ENCODE measurements at places on chromosomes 6 and 20. TPM values are rescaled to one million over a fixed set of nuclear protein-coding genes. Genes with fewer than 3 reads are reported as not detected.

DNA sequence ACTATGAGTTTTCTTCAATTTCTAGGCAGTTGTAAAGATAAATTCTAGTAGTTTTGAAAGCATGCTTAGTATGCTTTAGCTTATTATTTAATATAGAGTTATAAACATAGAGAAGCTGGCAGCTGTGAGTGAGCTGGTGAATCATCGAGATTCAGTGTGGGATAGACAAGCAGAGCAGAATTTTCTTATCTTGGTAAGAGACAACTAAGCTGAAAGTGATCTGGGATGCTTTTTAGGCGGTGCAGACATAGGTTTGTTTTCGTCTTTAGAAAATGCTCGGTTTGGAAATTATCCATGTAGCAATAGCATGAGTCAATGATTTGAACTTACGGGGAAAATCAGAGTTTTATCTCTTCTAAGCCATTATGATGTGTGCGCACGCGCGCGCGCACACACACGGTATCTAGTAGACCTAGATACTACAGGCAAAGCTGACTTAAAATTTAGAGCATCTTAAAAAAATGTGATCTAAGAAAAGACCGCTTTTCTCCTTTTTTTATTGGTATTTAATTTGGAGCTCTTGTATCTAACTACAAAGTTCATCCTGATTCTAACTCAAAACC is 128.3 kb upstream of the MAP3K7 start:
- H3K27me3 ChIP-seq, result no peaks in the 10 kb centered on the region
- H3K27ac ChIP-seq, result peak overlapping the region; percentile 32
- no peaks in the 10 kb centered on the region for H3K36me3 ChIP-seq
- no peaks in the 10 kb centered on the region for H3K4me1 ChIP-seq
- H3K4me3 ChIP-seq, result no peak overlapping the region

DNA sequence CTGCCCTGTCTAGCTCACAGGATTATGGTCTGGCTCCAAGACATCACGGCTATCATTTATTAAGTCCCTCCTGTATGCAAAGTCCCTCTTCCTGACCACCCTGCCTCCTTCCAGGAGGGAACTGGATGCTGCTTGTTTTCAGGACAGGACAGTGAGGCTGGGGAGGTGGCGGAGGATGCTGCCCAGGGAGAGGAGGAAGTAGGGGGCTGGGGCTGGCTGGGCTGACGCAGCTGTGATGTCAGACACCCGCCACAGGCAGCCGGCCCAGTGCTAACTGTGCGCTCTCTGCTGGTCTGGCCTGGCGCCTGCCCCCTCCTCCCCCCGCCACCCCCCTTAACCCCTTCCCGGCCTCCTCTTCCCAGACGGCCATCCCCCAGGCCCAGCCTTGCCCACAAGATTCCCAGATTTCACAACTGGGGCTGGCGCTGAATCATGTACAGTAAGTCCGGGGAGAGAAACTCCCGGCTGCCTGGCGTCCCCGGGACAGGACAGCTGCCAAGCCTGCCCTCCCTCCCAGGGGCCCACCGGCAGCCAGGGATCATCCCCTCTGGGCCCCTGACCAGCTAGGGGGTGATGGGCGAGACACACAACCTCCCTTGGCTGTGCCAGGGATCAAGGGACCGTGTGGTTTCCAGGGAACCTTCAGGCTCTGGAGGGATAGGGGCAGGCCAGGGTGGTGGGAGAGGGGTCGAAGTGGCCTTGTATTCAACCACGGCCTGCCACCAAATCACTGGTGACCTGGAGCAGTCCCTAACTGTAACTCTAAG is 118.1 kb downstream of the CEBPB start:
- no peaks in the 10 kb centered on the region for H3K36me3 ChIP-seq
- H3K4me1 ChIP-seq, result peaks cover 23% of the 10 kb centered on the region
- H3K4me3 ChIP-seq, result peak overlapping the region; percentile 52
- H3K27ac ChIP-seq, result peak overlapping the region; percentile 90
- DNase-seq, result peak; percentile 94

- H3K27ac ChIP-seq, result no peak overlapping the region
- H3K36me3 ChIP-seq, result no peaks in the 10 kb centered on the region
- peak; percentile 46 for DNase-seq
- H3K4me3 ChIP-seq, result peak overlapping the region; percentile 43
Observed at GRCh38 chr6:122610690-122611455, 668 bp downstream of the PKIB start.

- H3K27ac ChIP-seq, result no peak overlapping the region
- no peaks in the 10 kb centered on the region for H3K36me3 ChIP-seq
- DNase-seq, result no peak
- no peak overlapping the region for H3K4me3 ChIP-seq
- H3K27me3 ChIP-seq, result peaks cover 44% of the 10 kb centered on the region
Observed at GRCh38 chr6:3328796-3329195, 70.0 kb downstream of the PSMG4 start.

DNA sequence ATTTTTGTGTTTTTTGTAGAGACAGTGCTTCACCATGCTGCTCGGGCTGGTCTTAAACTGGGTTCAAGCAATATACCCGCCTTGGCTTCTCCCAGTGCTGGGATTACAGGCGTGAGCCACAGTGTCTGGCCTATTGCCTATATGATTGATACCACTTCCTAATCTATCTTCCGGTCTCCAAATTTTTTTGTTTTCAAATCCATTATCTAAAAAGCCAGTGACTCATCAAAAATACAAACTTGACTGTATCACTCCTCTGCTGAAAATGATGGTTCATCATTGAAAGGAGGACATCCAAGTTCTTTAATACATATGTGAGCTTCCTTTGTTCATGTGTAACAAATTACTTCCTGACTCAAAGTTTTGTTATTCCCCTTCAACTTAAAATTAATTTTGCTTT is 35.5 kb downstream of the FAM8A1 start:
- no peaks in the 10 kb centered on the region for H3K27me3 ChIP-seq
- H3K36me3 ChIP-seq, result peaks cover 59% of the 10 kb centered on the region
- H3K27ac ChIP-seq, result no peak overlapping the region
- no peak for DNase-seq

PHF20 gene
- polyA plus RNA-seq, result 23.8 TPM

CEP85L gene
- 1.3 TPM for polyA plus RNA-seq

HLA-G gene
- polyA plus RNA-seq, result not detected

DNA sequence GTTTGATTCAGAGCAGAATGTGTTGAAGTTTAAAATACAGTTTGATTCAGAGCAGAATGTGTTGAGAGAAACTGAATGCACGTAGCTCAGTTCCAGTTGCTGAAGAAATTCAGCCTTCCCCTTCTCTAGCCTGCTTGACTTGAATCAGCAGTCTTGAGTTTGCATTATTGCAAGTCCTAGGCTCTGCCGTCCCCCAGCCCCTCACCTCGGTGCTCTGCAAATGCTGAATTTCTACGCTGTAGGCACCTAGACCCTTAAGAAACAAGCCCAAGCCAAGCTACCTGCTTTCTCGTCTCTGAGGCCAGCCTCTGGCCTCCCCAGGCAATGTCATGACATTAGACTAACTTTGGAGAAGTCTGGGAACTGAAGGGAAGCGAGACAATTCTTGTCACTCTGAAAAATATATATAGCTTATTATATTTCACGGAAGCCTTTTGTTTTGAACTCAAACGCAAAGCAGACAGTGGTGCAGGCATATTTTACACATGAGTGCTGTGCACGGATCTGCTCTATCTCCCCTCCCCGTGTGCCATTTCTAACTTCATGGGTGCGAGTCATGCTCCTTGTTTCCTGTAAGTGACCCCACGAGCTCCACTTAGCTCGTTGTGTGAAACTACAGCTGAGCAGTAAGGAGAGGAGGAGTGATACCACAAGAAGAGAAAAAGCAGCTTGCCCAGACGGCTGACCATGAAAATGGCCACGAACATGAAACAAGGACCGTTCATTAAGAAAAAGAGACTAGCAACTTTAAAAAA is 71.4 kb upstream of the DUSP22 start:
- H3K36me3 ChIP-seq, result no peaks in the 10 kb centered on the region
- no peak overlapping the region for H3K4me3 ChIP-seq
- no peaks in the 10 kb centered on the region for H3K4me1 ChIP-seq
- no peak for DNase-seq
- H3K27ac ChIP-seq, result no peak overlapping the region
- H3K27me3 ChIP-seq, result peaks cover 41% of the 10 kb centered on the region

- peaks cover 18% of the 10 kb centered on the region for H3K4me1 ChIP-seq
- peaks cover 8% of the 10 kb centered on the region for H3K36me3 ChIP-seq
- H3K27ac ChIP-seq, result no peak overlapping the region
- no peaks in the 10 kb centered on the region for H3K27me3 ChIP-seq
- no peak overlapping the region for H3K4me3 ChIP-seq
- no peak for DNase-seq
Observed at GRCh38 chr6:15509335-15509933, 153.4 kb downstream of the DTNBP1 start.

DNA sequence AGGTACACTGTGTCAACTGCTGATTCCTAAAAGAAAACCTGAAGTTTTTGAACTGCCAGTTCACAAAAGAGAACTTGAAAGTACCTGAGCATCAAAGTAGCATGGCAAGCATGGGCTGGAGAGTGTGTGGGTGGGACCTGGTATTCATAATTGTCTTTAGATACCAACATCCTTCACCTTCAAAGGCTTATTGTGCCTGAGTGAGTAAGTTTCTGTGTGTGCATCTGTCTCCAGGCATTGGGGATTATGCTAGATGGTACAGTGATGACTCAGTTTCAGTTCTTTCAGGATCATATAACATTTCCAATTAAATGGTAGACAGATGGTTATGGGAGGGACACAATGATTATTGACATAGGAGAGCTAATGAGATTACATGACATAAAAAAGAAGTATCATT is 238.5 kb downstream of the ZFAND3 start:
- no peak for DNase-seq
- H3K4me3 ChIP-seq, result no peak overlapping the region
- peaks cover 15% of the 10 kb centered on the region for H3K4me1 ChIP-seq
- H3K27ac ChIP-seq, result peak overlapping the region; percentile 18
- peaks cover 22% of the 10 kb centered on the region for H3K36me3 ChIP-seq
- no peaks in the 10 kb centered on the region for H3K27me3 ChIP-seq

TGM2 gene
- polyA plus RNA-seq, result 676 TPM

TXLNB gene
- 0.12 TPM for polyA plus RNA-seq

CDSN gene
- not detected for polyA plus RNA-seq

GRCh38 chr20:50128520-50128905 is 15.6 kb upstream of the UBE2V1 start:
- no peak overlapping the region for H3K27ac ChIP-seq
- H3K27me3 ChIP-seq, result no peaks in the 10 kb centered on the region
- H3K36me3 ChIP-seq, result peaks cover 6% of the 10 kb centered on the region
- H3K4me1 ChIP-seq, result no peaks in the 10 kb centered on the region

COL11A2 gene
- polyA plus RNA-seq, result 1.1 TPM

- H3K27ac ChIP-seq, result no peak overlapping the region
- H3K4me1 ChIP-seq, result no peaks in the 10 kb centered on the region
- no peak for DNase-seq
- no peak overlapping the region for H3K4me3 ChIP-seq
Observed at GRCh38 chr6:3726421-3726820, 25.1 kb downstream of the PXDC1 start.

- H3K4me3 ChIP-seq, result no peak overlapping the region
- H3K36me3 ChIP-seq, result no peaks in the 10 kb centered on the region
- peak; percentile 78 for DNase-seq
- H3K4me1 ChIP-seq, result peaks cover 9% of the 10 kb centered on the region
- no peak overlapping the region for H3K27ac ChIP-seq
Observed at GRCh38 chr6:169263836-169264608, 10.4 kb upstream of the THBS2 start.

KLHDC3 gene
- polyA plus RNA-seq, result 59.1 TPM
